ENCODE measurements at places on chromosomes 3 and 15.

DNA sequence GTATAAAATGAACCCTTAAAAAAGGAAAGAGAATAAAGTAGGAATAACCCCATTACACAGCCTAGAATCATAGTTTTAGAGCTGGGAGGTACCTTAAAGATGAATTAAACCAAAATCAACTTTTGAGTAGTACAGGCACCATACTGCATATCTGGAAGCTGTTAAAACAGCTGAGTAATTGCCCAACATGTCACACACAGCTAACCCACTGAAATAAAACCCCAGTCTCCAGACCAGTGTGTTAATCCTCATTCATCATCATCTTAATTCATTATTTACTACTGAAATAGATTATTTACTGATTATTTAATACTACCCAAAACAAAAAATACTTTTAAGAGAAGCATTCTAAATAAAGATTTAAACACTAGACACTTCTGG, 52.8 kb downstream of the GPR160 start:
- DNase-seq: no peak

DNA sequence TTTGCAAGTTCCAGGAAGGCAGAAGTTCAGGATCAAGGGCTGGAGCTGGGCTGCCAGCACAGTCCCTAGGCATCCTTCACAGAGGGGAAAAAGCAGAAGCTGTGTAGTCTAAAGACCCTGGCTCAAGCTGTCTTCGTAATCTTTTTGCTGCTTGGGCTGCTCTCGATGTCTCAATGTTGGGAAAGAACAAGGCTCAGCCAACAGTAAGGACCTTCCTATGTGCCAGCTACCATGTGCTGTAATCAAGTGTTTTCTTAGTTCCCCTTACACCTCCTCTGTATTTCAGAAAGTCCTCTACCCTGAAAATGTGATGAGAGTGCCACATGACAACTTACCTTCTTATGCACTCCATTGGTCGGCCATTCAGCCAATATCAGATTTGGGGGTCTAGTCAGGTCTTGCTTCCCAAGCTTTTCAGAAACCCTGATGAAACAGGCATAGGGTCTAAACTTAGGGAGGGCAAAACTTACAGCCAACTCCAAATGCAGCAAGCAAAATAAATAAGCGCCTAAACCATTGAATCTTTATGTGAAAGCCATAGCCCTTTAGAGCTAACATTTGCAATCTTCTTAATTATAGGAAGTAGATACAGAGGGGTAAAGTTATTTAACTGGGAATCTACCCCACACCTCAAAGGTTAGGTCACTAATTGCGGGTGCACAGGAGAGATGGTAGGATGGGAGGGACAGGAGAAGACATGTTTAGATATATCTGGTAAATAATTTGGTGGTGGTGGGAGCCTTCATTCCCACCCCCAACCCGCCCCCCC, 1.2 kb upstream of the EDEM1 start:
- DNase-seq: no peak

DNA sequence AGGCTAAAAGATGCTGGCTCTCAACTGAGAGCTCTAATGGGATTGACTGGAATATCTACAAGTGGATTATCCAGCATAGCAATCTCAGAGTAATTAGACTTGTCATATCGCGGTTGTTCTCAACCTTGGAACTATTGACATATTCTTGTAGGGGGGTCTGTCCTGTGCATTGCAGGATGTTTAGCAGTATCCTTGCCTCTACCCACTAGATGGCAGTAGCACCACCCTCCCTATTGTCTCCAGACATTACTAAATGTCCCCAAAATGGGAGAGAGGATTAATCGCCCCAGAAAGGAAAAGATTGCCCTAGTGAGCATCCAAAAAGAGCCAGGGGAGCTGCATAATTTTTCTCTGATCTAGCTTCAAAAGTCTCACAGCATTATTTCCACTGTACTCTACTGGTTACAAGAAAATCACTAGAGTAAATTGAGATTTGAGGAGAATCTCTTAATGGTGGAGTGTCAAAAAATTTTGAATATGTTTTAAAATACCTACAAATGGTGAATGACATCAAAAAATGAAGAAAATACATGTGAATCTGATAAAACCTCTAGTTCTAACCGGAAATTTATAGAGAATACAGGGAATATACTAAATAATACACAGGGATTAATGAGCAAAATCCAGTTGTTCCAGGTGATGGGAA, 388.2 kb upstream of the AGTR1 start:
- peak; percentile 37 for DNase-seq

- no peak for DNase-seq
Measured at GRCh38 chr15:31503758-31504461, 177.3 kb downstream of the KLF13 start.

- no peak for DNase-seq
Measured at GRCh38 chr15:67115586-67115969, 50.2 kb downstream of the SMAD3 start.

- DNase-seq: no peak
Measured at GRCh38 chr3:70298385-70298784, 14.1 kb downstream of the MDFIC2 start.

DNA sequence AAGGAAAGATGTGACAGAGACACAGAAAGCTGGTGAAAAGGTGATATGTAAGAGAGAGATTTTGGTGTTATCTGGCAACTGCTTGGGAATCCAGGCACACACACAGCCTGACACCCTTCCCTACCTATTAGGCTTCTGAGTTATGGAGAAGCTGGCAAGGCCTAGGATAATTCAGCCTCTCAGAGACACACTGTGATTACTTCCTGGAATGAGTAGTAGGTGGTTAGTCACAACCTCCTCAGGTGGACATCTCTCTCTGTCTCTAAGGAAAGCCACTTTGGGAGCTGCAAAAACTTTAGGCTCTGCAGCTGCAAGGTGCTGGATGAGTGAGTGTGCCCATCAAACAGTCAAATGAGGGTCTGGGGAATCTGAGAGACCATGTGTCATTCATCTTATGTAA, 201.9 kb downstream of the PDCD6IP start:
- DNase-seq: no peak

- no peak for DNase-seq
Measured at GRCh38 chr3:86865506-86865905, 125.4 kb downstream of the VGLL3 start.

DNA sequence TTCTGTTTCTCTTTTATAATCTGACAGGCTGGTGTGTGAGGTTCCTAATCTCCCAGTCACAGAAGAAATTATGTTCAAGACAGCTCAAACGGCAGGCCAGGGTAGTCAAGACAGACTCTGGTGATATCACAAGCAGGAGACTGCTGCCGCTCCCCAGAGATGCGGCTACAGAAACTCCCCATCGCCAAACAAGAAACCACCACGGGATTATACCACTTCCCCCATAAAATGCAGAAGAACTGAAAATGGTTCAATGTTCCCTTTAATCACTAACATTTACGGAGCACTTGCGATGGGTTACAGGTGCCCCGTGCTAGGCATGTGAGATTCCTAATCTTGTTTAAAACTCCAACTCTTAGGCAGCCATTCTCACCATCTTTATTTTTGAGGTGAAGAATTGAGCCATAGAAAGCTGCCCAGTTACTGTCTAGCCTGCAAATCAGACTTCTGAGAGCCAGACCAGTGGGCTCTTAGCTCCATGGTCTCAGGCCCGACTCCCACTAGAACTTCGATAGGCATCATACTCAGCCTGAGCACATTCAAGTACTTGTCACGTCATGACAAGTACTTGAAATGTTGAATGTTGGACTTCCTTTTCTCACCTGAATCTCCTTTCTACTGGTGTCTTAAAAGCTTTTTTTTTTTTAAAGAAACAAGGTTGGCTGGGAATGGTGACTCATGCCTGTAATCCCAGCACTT, 58.4 kb downstream of the TBC1D2B start:
- no peak for DNase-seq

GRCh38 chr15:52042051-52042851, 23.2 kb downstream of the MAPK6 start:
- DNase-seq: no peak

DNA sequence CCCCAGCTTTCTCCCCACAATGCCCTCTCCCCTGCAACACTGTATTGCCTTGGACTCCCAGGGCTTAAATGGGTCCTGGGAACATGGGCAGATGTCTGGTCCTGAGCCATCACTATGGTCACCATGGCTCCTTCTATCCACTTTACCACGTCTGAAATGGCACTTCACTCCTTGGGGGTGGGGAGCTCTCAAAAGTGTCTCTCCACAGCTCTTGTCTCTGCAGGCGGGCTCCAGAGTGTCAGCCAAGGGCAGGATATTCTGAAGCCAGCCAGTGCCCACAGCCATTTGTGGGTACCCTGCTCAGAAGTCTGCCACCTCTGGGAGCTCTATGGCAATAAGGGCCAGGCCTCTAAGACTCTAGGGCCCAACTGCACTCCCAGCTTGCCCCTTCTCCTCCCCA, 163.9 kb downstream of the PPM1L start:
- no peak for DNase-seq

- no peak for DNase-seq
Measured at GRCh38 chr3:51998774-51999173, 3.1 kb upstream of the RPL29 start.

DNA sequence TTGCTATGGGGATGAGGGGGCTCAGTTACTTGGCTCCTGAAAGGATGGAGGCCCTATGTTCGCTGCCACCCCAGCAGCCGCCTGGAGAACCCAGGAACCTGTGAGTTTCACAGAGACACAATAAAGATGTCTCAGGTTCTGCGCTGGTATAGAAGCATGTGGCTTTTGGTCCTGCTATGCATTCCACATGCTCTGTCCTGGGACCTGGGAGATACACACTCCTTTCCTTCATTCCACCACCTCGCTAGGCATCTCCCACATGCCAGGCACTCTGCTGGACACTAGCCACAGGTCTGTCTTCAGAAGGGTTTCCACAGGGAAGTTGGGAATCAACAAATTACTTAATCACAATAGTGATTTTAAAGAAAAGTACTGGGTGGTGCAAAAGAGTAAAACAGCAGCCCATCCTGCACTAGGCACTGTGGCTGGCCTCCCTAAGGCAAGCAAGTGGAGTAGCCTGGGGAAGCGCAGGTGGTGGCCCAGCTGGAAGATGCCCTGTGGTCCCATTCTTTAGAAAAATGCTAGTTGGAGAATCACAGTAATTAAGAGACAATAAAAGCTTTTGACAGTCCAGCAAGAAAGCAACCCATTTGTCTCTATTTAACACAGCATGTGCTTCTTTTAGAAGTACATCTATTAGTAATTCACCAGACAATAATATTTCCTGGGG, 408.9 kb upstream of the WNT5A start:
- no peak for DNase-seq

DNA sequence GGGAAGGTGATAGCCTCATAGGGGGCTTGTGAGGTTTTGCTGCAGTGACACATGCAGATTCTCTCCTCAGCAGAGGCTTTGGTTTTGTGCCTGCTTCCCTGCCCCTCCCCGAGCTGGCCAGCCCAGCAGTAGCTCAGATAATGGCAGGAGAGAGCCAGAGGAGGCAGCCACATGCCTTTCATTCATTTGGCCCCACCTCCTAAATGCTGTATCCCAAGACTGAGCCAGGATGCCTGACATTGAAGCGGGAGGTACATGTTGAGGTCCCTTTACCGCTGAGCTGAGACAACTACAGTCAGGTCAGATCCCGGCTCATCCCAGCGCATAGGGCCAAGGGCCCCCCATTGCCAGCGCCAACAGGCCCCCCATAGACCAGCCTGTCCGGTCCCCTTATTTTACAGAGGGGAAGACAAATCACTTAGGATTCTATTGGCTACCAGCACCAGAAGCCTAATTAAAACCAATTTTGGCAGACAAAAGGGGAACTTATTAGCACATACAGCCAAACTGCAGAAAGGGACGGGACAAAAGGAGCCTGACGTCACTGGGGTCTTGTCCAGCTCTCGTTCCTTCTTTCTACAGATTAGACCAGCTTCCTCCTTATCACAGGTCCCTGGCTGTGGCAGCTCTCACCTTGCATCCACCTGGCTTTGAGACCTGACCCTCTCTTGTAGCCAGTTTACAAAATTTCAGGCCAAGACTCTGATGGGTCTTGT, 12.1 kb upstream of the POLG start:
- no peak for DNase-seq

DNA sequence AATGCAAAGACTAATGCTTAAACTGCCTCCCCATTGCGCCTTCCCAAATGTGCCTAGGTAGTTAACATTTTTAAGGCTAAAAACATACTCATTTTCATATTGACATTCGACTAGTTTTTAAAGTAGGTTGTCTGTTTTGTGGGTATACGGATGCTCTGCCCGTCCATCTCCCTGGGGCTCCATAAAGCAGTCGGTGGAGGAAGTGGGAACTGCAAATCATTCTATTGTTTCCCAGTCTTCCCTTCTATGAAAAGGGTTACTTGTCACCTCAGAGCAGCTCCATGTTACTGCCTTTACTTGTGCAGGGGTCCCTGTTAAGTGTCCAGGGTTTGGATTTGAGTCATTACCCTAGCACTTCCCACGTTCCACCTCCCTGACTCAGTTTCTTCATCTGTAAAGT, 10.9 kb downstream of the CHCHD6 start:
- DNase-seq: no peak

DNA sequence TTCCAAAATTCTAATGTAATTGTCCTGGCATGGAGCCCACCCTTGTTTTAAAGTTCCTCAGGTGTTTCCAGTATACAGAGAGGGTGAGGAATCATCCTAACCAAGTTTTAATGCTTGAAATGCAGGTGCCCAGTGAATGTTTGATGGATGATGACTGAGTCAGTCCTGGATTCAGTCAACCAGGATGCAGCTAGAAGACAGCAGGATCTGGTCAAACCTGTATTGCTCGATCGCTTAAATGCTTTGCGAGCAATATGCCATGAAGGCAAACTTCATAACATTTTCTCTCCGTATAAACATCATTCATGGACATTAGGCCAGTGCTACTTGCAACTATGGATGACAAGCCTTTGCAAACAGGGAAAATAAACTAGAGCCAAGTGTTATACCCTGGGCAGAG, 591.2 kb downstream of the RSL24D1 start:
- DNase-seq: no peak

- no peak for DNase-seq
Measured at GRCh38 chr3:101011136-101011535, 17.9 kb upstream of the ABI3BP start.

DNA sequence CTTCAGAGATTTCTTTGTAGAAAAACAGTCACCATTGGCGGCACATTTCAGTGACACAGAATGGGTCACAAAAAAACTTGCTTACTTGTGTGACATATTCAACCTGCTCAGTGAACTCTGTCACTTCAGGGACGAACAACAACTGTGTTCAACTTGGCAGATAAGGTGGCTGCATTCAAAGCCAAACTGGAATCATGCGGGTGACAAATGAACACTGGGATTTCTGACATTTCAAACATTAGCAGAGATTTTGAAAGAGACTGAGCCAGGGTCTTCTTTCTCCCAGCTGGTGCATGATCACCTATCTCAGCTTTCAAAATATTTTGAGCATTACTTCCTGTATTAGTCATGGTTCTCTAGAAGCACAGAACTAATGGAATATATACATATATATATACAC, 1.9 kb upstream of the EID1 start:
- DNase-seq: no peak

DNA sequence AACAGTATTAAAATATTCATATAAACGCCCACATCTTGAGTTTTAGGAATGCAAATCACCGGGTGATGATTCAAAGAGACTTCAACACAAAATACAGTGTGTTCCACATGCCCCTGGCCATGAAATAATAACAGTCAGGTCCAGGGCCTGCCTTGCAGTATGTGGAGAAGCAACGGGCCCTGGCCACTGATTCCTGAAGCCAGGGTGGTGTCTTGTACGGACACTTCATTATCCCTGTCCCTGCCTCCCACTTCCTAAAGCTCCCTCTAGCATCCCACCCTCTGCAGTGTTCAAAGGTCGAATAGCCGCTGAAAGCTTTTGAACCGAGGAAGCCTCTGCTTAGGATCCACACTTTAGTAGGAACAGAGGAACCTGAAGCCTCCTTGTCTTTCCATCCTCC, 50.4 kb upstream of the PCSK6 start:
- no peak for DNase-seq
